HT-29 (cell line): ENCODE measurements at places on chromosomes 6 and 20. TPM values are rescaled to one million over a fixed set of nuclear protein-coding genes. Genes with fewer than 3 reads are reported as not detected.

GRCh38 chr20:46631212-46631869 lies 19.9 kb downstream of the SLC13A3 start:
- peak; percentile 20 for DNase-seq

- DNase-seq: no peak
Measured at GRCh38 chr20:9298906-9299305, 215.5 kb upstream of the LAMP5 start.

The SLC26A8 gene
- total RNA-seq: not detected in 2 replicates

GRCh38 chr20:25081065-25081729 lies 744 bp downstream of the VSX1 start:
- DNase-seq: no peak

The COL9A1 gene
- total RNA-seq: not detected in 2 replicates
